Right lung (tissue), 10 donors: ENCODE measurements at places on chromosomes 12 and 14. TPM values are rescaled to one million over a fixed set of nuclear protein-coding genes. Genes with fewer than 3 reads are reported as not detected.

DNA sequence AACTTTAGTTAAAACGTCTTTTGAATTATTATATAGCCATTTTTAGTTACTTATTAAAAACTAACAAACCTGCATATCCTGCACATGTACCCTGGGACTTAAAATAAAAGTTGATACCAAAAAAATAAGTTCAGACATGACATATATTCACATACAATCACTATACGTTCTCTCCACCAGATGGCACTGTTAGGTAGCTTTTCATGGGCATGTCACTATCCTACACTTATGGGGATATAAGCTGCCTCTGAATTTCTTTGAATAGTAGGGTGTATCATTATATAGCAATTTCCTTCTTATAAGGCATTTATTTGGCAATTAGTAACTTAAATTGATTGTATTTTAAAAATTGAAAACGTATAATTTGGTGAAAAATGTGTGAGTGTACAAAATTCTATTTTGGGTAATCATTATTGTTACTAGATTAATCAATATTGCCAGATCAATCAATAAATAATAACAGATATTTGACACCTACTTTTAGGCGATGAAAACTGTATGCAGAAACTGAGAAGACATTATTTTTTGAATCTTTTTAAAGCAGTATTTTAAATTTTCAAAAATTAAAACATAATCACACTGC is 31.8 kb upstream of the OR10A7 start:
- peak; percentile 73 for DNase-seq

DNA sequence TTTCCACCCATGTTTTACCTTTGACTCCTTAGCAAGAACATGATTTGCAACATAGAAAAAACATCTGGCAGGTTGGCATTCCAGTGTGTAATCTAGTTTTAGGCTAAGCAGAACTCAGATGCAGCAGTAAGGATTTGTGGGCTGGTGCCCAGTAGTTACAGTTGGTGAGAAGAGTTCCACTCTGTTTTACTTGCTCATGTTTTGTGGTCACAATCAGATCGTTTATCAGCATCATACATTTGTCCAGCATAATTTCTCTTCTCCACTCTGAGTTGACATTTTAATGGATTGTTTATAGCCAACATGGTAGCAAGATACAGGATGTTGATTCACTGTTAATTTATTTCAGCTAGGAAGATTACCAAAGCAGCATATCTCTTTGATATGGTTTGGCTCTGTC is 120.0 kb downstream of the PDE6H start:
- no peak for DNase-seq

Gene PAPLN
- 13.0 TPM for polyA plus RNA-seq

Gene SNW1
- polyA plus RNA-seq, result 79.3 TPM

Gene RERG
- polyA plus RNA-seq, result 16.7 TPM
